ENCODE measurements at places on chromosomes 7 and 10.

DNA sequence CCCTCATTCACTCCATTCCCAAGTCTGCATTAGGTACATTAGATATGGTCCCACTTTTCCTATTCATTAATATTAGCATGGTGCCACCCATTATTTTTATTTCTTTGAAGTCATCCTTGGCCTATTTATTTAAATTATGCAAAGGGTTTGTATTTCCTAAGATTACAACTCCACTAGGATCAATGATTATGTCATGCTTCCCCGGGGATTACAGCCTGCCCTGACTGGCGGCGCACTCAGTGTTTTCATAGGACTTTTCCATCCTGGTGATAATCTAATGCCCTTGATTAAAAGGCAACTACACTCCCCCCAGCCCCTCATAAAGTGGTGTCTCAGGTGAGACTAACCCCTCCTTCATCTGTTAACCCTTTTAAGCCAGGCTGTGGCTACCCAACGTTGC lies 187.2 kb downstream of the POU6F2 start:
- DNase-seq = no peak

DNA sequence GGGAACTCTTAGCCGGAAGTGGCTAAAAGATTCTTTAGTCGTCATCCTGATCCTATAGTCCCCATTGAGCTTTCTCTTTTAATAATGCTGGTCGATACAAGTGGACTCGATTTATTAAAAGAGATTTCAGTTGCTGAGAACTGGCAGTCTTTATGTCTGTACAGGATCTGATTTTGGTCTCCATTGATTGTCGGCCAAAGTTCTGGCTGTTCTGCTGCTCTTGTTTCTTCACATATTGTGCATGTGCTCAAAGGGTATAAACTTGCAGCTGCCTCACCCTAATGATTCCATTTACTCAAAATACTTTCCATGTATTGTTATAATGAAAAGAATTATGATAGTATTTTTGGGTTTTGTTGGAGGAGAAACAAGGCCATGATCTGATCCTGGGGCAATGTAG lies 100.7 kb upstream of the CTTNBP2 start:
- no peak for DNase-seq

DNA sequence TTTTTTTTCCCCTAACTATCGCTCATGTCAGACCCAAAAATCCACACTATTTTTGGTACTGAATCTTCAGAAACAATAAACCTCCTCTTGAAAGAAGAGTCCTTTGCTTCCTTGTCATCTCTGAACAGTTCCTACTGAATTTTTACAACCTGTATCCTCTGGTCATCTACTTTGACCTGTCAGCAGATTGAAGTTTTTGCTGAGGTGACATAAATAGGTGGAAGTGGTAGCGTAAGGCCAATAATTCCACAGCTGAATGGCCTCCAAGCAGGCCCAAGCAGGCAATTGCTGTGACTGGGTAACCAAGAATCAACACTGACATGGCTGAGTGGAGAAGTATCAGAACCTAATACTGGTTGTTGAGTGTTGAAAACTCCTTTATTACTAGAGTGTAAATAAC lies 117.4 kb upstream of the MAGI2 start:
- DNase-seq = no peak

DNA sequence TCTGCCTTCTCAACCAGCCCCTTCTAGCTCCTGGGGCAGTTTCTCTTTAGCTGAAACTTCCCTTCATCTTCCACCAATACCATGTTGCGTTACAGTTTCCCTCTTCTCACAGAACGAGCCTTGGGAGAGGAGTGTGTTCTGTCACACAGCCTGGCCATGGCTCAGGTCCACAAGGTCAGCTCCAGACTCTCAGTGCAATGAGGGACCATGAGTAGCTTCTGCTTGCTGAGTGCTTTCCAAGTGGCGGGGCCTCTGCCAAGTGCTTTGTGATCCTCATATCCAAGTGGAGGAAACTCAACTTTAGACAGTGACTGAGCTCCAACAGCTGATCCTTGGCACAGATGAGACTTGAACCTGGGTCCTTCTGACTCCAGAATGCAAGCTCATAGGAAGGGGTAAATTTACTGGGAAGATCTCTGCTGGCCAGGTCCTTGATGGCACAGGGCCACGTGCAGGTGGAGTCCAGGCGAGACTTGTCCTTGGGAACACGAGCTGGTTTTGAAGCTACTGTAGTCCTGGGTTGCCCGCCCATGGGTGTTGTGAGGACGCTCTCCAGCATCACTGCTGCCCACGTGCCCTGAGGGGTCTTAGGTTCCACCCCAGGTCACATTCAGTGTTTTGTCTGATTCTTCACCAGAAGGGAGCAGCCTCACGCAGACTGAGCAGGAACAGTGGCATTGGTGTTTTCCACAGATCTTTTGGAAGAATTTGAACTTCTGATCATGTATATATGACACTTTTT lies 238.0 kb downstream of the EBF3 start:
- DNase-seq = no peak

DNA sequence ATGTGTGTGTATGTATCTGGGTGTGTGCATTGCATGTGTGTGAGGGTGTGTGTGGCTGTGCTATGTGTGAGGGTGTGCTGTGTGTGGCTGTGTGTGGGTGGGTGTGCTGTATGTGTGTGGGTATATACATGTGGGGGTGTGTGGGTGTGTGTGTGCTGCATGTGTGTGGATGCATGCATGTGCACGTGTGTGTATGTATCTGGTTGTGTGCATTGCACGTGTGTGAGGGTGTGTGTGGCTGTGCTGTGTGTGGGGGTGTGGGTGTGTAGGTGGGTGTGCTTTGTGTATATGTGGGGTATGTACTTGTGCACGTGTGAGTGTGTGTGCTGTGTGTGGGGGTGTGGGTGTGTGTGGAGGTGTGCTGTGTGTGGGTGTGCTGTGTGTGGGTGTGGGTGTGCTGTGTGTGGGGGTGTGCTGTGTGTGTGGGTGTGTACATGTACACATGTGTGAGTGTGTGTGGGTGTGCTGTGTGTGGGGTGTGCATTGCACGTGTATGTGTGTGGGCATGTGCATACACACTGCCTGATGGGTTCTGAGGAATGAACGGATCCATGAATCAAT lies 579.8 kb downstream of the PTPRN2 start:
- no peak for DNase-seq

- no peak for DNase-seq
These were observed 699.3 kb downstream of the INHBA start for GRCh38 chr7:41003611-41003940.

GRCh38 chr10:71534568-71535194 lies 138.0 kb downstream of the CDH23 start:
- DNase-seq = no peak

GRCh38 chr10:120480848-120481247 lies 23.8 kb downstream of the PLPP4 start:
- no peak for DNase-seq

DNA sequence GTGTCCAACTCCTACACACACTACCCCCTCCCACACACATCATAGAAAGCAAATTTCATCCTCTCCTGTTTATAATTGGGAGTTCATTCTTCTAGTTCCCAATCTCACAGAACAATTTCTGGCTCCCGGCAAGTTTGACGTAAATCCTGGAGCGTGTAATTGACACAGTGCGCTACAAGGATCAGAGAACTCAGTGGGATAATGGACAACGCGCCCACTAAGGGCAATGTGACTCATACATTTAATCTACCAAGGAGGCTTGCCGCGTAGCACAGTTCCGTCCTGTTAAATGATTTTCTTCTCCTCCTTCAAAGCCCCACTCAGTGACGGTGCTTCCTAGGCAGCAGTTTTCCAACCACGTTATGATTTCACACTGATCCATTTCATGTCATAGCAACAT lies 277.6 kb downstream of the SFMBT2 start:
- no peak for DNase-seq

DNA sequence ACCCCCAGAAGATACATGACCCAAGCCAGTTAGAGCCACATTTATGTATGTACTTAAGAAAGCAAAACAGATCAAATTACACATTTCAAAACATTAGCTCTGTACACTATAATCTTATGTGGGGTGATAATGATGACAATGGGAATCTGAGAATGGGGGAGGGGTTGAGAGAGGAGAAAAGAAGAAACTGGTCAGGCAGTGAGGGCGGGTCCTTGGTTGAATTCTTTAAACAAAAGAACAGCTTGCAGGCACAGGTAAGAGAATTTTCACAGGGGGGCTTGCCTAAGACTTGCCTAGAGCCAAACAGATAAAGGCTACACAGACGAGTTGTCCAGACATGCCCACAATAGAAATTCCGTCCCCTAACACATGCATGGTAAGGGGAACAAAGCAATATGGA lies 76.8 kb upstream of the PTER start:
- no peak for DNase-seq

DNA sequence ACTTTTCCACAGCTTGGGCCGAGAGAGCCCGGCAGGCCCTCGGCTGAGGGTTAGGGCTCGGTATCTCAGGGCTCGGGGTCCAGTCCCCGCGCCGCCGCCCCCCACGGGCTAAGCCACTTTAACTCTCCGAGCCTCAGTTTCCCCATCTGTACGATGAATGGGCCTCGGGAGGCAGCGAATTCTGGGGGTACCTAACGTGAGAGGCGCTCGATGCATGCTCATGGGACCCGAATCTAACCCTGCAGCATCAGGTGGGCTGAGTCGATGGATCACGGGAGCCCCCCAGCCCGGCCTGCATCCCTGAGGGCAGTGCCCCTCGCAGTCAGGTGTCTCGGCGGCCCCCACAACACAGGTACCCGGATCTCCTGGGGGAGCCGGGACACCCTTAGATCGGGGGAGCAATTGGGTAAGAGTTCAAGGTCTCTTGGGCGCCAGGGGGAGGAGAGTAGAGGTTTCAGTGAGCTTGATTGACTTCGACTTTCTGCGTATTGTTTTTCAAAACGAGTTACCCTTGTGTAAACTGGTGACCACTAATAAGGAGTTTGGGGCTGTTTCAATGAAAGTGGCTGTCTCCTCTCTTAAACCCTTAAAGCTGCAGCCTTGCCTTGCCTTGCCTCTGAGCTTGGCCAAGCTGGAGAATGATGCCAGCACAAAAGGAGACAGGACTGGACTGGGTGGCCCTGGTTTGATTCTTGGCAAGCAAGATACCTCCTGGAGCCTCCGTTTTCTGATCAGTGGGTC lies 631 bp downstream of the POR start:
- DNase-seq = no peak

Data from urothelium cell line (cell line).